ENCODE measurements at places on chromosomes 12 and 14. TPM values are rescaled to one million over a fixed set of nuclear protein-coding genes. Genes with fewer than 3 reads are reported as not detected.

DNA sequence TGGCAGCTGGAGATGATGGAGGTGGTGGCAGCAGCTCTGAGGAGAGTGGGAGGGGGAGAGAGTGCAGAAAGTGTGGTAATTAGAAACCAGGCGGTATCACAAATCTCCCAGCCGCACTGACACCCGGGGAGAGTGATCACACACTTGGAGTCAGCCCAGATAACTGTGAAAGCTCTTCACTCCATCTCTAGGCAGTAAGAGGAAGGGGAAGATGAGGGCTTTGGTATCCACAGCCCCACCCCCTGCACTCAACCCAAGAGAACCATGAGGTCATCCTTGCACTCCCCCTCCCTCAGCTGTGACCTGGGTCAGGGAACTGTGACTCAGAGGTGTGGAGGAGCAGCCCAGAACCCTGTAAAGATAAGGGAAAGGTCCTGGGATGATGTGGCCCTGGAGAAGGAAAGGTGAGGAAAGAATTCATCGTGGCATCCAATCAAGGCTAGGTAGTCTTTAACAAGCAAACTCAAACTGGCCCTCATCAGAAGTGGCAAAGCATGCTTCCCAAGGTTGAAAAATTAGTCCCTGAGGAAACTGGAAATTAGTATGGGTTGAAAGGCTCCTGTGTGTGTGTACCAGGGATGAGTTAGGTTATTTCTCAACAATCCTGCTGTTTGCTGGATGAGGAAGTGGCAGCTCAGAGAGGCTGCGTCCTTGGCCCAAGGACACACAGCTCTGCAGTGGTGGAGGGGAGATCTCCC lies 111.0 kb upstream of the LHX5 start:
- DNase-seq: no peak

GRCh38 chr14:88825503-88825902 lies 1.1 kb downstream of the TTC8 start:
- no peak for DNase-seq

- DNase-seq: no peak
These were observed 9.2 kb downstream of the AGAP2 start for GRCh38 chr12:57729321-57729844.

DNA sequence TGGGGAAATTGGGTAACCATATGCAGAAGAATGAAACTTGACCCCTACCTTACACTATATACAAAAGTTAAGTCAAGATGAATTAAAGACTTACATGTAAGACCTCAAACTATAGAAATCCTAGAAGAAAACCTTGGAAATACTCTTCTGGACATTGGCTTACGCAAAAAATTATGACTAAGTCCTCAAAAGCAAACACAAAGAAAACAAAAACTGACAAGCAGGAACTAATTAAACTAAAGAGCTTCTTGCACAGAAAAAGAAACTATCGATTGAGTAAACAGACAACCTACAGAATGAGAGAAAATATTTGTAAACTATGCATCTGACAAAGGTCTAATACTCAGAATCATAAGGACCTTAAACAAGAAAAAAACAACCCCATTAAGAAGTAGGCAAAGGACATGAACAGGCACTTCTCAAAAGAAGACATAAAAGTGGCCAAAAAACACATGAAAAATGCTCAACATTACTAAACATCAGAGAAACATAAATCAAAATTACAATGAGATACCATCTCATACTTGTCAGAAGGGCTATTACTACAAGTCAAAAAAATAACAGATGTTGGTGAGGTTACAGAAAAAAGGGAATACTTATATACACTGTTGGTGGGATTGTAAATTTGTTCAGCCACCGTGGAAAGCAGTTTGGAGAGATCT lies 37.0 kb upstream of the CFAP54 start:
- no peak for DNase-seq

- no peak for DNase-seq
These were observed 32.4 kb downstream of the LTBP2 start for GRCh38 chr14:74579447-74580274.

DNA sequence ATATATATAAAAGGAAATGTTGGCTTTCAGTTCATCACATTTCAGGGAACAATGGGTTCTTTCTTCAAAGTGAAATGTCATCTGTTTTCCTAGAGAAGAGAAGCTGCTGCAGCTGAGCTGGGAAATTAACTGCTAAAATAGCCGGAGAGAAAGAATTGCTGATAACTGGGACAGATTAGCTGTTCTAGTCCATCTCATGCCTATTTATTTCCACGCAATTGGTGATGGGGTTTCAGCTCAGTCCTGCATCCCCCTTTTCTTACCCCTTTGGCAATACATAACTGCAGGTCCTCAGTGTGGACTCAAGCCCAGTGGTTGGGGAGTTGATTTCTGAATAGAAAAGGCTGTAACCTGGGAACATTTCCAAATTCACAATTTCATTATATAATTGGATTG lies 436.9 kb upstream of the TMEM132C start:
- no peak for DNase-seq

POTEM gene
- not detected for total RNA-seq

FGD4 gene
- 14.4 TPM for total RNA-seq

All from heart right ventricle (tissue), 16 donors.